ENCODE measurements at places on chromosomes 11 and 22. TPM values are rescaled to one million over a fixed set of nuclear protein-coding genes. Genes with fewer than 3 reads are reported as not detected.

Gene TLCD5
- total RNA-seq = 13.9 TPM

Gene NXPE2
- total RNA-seq = 0.76 TPM

Gene POU2AF3
- total RNA-seq = not detected

Gene PDE3B
- 8.6 TPM for total RNA-seq

Gene AMBRA1
- 26.1 TPM for total RNA-seq

Gene MISFA
- 0.43 TPM for total RNA-seq

Gene KRTAP5-3
- not detected for total RNA-seq

Gene MS4A6E
- total RNA-seq = not detected

All from articular chondrocyte of knee joint (primary cell).